ENCODE measurements at places on chromosomes 1 and 21. TPM values are rescaled to one million over a fixed set of nuclear protein-coding genes. Genes with fewer than 3 reads are reported as not detected.

DNA sequence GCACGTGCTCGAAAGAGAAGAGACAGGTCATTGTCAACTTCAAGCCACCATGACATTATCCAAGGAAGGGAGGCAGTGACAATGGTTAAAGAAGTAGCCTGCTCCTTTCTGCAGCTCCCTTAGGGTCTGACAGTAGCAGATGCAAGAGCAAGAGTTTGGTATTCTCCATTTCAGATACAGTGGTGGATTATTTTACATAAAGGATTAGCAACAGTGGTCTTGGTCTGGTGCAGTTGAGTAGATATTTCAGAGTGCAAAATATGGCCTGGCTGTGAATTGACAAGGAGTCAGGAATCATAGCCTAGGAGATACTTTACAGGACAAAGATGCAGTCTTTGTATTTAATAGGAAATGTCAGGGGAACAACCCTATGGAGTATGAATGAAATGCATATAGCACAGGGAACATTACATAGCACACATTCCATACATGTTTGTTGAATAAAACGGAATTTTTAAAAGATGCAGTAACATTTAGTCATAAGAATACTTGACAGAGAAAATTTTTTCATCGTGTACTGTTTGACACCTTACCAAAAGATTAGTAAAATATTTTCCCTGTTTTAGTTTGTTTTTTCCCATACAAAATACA, 41.8 kb downstream of the CHRM3 start:
- no peak for DNase-seq

- DNase-seq = peak; percentile 38
Observed at GRCh38 chr1:209549443-209550205, 33.9 kb upstream of the CAMK1G start.

- peak; percentile 7 for DNase-seq
Observed at GRCh38 chr1:69671363-69672010, 103.8 kb downstream of the LRRC7 start.

- DNase-seq = no peak
Observed at GRCh38 chr1:41240781-41241353, 1.2 kb downstream of the SCMH1 start.

LCE3D gene
- not detected for total RNA-seq

- DNase-seq = no peak
Observed at GRCh38 chr1:235945775-235946570, 79.3 kb upstream of the LYST start.
